ENCODE measurements at places on chromosomes 2 and 18.

GRCh38 chr2:19744456-19745199, 157.2 kb downstream of the TTC32 start:
- DNase-seq, result no peak

- DNase-seq, result no peak
Observed at GRCh38 chr18:61582202-61582710, 249.0 kb downstream of the CDH20 start.

DNA sequence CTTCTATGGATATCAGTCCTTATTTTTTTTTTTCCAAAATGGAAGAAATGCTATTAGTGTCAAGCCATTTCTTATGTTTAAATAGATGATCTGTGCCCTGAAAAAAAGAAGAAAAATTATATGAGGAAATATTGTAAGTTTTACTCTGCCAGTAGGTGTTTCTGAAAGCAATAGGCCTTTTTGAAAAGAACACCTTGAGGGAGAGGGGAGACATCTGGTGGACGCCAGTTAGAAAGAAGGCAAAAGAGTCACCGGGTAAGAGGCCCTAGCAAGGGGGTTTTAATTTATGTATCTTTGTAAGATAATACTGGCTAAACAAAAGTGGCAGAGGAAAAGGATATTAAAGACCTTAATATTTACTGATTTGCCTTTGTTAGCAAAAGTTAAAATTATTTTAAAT, 56.1 kb downstream of the DYNAP start:
- DNase-seq, result peak; percentile 2

DNA sequence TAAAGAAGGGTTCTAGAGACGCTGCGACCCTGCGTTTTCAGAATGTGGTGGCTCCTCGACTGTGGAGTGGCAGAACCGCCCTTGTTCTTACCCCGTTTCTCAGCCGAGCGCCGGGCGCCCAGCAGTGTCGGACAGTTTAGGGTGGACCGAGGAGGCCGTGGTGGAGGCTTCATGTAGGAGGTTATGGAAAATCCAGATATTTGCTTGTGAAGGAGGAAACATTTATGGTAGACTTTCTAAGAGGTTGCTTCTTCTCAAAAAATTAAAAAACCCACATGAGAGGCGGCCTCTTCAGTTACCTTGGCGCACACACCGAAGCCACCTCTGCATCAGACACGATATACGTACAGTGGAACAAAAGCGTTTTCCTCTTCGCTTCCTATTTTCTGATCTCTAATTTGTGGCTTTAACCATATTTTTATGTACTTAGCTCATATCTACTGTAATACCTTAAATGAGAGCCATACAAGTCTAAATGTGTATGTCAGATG, 120.8 kb downstream of the NFATC1 start:
- no peak for DNase-seq

- no peak for DNase-seq
Observed at GRCh38 chr2:106011380-106011779, 182.7 kb downstream of the UXS1 start.

DNA sequence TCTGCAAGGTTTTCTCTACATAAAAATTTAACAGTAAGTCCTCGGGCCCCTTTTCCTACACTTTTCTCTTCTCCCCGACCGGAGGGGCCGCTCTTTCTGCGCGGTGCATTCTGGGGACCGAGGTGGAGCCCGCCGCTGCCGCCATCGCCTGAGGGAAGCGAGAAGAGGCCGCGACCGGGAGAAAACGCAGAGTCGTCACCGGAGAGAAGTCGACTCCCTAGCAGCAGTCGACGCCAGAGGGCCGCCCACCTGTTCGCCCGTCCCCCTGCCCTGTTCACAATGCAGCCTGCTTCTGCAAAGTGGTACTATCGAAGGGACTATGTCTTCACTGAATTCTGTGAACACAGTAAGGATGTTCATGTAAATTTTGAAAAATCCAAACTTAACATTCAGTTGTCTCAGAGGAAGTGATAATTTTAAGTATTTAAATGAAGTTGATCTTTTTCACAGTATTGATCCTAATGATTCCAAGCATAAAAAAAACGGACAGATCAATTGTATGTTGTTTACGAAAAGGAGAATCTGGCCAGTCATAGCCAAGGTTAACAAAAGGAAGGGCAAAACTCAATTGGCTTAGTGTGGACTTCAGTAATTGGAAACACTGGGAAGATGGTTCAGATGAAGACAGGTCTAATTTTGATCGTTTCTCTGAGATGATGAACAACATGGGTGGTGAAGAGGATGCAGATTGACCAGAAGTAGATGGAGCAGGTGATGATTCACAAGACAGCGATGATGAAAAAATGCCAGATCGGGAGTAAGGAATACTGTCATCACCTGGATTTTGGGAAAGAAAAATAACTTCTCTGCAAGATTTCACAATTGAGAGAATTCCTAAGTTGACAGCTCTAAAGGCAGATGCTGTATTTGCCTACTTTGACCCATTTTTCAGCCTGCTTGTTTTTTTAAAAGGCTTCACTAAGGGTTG, 55.8 kb downstream of the ASXL2 start:
- DNase-seq, result no peak

GRCh38 chr2:8002765-8003393, 679.0 kb upstream of the ID2 start:
- no peak for DNase-seq

GRCh38 chr18:56844556-56844955, 193.4 kb downstream of the WDR7 start:
- DNase-seq, result no peak

GRCh38 chr2:551621-552020, 125.6 kb downstream of the TMEM18 start:
- no peak for DNase-seq

GRCh38 chr18:55868909-55869308, 280.9 kb upstream of the TCF4 start:
- no peak for DNase-seq

DNA sequence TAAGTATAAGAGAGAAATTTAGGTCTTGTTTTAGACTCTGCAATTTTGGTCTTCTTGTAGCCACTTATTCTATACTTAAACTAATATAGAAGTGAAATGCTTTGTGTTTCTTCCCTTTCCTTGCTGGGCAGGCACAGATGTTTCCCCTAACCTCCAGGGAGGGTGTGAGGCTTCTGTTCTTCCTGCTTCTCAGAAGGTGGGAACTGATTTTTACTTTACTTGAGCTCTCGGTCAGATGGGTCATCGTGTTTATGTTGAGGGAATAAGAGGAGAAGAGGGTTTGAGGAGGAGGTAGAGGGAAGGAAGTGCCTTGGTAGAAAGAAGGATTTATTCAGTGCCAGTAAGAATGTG, 92.5 kb upstream of the CXCR4 start:
- no peak for DNase-seq

GRCh38 chr2:35503738-35504199, 851.8 kb upstream of the CRIM1 start:
- no peak for DNase-seq

GRCh38 chr2:18473241-18474181, 86.9 kb downstream of the RDH14 start:
- DNase-seq, result peak; percentile 81

DNA sequence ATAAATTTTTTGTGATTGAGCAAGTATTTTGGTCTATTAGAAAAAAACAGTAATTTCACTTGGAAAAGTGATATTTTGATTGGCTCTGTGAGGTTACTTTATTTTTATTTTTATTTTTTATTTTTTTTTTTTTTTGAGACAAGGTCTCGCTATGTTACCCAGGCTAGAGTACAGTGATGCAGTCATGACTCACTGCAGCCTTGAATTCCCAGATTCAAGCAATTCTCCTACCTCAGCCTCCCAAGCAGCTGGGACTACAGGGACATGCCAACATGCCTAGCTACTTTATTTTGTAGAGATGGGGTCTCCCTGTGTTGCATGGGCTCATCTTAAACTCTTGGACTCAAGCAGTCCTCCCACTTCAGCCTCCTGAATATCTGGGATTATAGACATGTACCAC, 60.9 kb upstream of the MGAT5 start:
- DNase-seq, result peak; percentile 34

GRCh38 chr18:31649978-31650719, 34.2 kb downstream of the B4GALT6 start:
- DNase-seq, result no peak

DNA sequence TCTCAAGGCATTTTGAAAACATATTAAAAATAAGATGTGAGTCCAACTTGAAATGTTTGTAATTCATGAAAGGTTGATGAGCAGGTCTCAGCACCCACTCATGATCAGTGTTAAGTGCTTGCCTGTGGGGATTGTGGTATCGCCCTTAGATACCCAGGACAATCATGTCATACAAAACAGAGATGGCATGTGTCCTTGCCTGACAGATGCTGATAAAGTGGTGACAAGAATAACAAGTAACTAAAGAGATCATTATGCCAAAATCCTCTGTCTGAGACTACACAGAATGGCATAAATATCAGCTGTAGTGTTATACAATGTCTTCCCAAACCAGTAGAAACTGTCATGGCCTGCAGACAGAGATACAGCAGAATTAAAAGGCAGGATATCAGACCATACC, 930.3 kb downstream of the SUCLG1 start:
- DNase-seq, result no peak

DNA sequence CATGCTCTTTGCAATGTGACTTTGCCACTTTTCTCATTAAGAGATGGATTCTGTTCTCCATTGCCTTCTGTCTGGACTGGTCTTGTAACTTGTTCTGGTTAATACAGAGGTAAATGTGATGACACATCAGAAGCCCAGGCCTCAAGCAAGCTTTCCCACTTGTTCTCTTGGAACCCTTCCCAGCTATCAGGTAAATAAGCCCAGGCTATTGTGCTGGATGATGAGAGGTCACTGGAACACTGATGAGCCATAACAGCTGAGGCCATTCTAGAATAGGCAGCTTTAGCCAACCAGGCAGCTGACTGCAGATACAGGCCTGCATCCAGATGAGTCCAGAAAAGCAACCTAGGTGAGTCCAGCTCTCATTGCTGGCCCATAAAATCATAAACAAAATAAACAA, 1007.0 kb upstream of the ACVR2A start:
- DNase-seq, result no peak

DNA sequence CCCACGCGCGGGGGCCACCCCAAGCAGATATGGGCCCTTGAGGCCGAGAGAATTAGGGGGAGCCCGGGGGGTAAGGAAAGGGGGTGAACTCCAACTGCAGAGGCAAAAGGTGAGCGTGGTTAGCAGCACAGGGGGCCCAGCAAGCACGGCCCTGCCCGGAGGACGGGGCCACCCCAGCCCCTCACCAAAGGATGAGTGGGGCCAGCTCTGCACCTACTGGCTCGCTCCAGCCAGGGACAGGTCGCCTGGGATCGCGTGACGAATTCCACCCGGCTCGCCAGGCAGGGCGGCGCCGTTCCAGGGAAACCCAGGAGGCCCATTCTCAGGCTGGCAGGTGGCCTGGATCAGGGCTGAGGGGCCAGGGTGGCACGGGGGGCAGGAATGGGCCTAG, 38.6 kb downstream of the BIN1 start:
- DNase-seq, result no peak

GRCh38 chr2:241844066-241844728, 14.5 kb downstream of the PDCD1 start:
- no peak for DNase-seq

GRCh38 chr2:240840435-240841060, 20.5 kb upstream of the KIF1A start:
- peak; percentile 24 for DNase-seq
